H1 (cell line): ENCODE measurements at places on chromosomes 2 and 18.

GRCh38 chr2:44005846-44006245, 10.1 kb upstream of the LRPPRC start:
- DNase-seq = no peak

GRCh38 chr2:209834767-209835166, 63.1 kb downstream of the UNC80 start:
- DNase-seq = no peak

- no peak for DNase-seq
Observed at GRCh38 chr2:10297191-10297830, 5.4 kb upstream of the HPCAL1 start.

GRCh38 chr18:49849331-49850217, 36.2 kb upstream of the ACAA2 start:
- DNase-seq = peak; percentile 58

DNA sequence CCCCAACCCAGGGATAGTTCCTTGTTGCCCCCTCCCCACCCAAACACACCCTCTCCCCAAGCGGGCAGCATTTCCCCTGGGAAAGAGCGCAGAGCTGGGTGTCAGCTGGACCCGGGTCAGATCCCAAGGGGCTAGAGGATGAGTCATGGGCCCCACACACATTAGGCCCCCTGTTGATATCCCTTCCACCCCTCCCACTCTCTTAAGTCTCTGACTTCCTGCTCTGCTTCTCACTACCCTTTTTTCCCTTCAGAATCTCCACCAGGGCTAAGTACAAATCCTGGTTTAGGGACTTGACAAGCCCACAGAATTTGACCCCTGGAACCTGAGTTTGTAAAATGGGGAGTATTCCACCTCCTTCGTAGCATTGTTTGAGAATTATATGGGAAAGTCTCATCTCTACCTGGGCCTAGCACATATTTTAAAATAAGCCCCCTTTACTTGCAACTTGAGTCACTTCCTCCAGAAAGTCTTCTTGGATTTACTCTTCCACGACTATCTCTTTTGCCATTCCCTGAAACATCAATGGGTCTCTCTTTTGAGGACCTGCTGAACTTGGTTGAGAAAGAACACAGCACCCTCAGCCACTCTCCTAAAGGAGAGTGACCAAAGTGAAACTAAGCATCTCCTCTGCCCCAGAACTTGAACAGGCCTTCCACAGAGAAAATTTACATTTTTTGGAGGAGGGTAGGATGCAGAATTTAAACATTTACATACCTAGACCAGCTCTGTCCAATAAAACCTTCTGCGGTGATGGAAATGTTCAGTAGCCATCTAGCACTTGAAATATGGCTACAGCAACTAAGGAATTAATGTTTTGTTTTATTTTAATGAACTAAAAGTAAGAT, 4.7 kb downstream of the RTKN start:
- DNase-seq = no peak

DNA sequence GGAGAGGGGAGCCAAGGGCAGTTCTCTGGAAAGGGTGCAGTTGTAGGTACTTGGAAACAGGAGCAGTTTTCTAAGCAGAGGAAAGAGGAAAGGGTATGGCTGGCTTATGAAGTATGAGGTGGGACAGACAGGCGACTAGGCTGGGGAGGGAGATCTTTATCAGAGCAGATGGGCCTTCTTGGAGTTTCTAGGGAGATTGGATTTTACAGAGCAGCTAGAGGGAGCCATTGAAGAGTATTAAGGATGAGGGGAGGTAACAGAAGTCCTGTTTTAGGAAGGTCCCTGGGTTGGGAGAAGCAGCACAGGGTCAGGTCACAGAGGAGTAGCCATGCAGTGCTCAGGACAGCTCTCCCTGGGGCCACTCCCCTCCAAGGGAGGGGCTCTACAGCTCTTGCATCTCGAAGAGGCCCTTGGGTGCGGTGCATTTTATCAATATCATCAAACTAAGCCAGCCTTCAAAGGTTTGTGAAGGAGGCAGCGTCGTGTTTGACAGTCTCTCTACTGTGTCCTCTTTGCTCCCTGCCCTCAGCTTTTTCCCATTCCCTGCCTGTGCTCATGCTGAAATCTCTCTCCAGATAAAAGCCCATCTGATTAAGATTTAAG, 154.3 kb downstream of the SETBP1 start:
- DNase-seq = no peak

GRCh38 chr18:64149916-64150438, 1.1 kb upstream of the LINC00305 start:
- DNase-seq = no peak

- no peak for DNase-seq
Observed at GRCh38 chr2:120439637-120440384, 93.9 kb downstream of the INHBB start.

GRCh38 chr2:183035954-183036669, 2.1 kb downstream of the NCKAP1 start:
- DNase-seq = no peak

- no peak for DNase-seq
Observed at GRCh38 chr2:29808321-29808720, 113.1 kb downstream of the ALK start.

DNA sequence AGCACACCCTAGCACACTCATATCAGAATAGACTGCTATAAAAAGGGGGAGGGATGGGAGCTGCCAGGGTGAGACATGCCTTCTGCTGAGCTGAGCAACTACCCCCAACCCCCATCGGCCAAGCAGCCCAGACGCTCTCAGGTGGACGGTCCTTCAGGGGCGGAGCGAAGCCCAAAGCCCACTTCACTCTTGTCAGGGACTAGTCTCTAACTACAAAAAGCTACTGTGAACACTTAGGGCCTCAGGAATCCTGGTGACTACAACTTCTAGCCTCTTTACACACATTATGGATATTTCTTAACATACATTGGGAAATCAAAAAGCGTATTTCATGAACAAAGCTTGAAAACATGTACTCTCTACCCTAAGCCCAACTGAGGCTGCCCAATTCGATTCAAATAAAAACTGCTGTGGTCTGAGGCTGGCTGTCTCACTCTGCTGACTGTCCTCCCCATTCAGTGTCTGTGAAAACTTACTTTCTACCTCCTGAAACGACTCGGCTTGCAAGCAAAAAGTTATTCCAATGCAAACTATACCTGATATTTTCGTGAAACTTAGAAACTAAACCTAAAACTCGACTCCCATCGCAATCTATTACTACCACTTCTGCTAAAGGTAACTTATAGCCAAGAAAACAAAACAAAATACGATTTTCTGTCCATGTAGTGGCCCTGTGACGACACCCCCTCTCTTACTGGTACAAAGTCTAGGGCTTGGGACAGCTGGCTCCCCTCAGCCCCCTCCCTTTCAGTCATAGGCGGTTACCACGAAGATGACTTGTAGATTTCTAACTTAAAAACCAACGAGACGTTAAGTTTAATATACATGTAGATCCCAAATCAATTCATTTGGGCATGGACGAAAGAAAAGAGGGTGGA, 1.2 kb downstream of the SERTAD2 start:
- no peak for DNase-seq

GRCh38 chr2:97935719-97936161, 60.0 kb downstream of the TMEM131 start:
- no peak for DNase-seq

GRCh38 chr2:211930331-211930730, 608.3 kb downstream of the ERBB4 start:
- no peak for DNase-seq

GRCh38 chr2:107776362-107776761, 50.3 kb upstream of the RGPD4 start:
- DNase-seq = no peak

- DNase-seq = no peak
Observed at GRCh38 chr2:8132351-8132831, 549.5 kb upstream of the ID2 start.

- DNase-seq = no peak
Observed at GRCh38 chr2:18290386-18290785, 270.1 kb downstream of the RDH14 start.

DNA sequence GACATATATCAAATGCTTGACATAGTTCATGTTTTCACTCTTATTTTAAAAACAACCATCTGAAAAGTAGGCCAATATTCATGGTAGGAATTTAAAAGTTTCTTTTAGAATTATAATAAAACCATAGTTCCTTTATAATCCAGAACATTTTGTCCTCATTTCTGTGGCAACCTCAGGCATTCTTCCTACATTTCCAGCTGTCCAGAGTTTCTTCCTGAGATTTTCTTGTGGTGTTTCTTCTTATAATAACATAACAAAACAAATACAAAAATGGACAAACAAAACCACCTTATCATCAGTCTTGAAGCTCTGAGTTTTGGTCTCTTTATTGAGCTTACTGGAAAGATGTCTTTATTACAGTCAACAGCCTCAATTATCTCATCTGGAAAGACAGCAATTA, 2028.6 kb upstream of the CELF4 start:
- DNase-seq = no peak

DNA sequence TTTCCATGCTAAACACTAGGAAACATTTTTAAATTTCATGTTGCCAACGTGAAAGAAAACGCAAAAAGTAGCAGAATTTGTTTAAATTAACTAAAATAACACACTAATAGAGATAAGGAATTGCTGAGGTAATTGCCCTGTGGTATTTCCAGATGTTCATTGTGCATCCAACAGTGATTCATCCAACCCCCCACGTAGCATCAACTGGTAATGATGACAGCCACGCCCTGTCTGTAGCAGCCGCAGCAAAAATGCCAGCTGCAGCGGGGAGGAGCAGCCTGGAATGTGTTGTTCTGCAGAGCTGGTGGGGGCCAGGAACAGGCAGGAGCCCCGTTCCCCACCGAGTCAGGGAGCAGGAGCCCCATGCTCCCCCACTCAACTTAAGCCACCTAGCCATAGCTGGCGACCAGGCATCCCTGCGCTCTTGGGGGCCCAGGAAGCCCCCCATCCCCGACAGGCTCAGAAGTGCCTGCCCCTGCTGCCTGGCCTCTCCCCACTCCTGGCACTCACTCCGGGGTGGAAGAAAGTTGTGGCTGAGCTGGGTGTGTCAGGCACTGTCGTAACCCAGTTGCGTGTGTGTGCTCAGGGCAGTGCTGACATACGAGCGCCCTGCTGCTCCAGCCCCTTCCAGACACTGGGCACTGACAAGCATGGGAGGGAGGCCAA, 695.1 kb upstream of the ACVR2A start:
- no peak for DNase-seq

GRCh38 chr2:34533585-34534183, 934.6 kb upstream of the FAM98A start:
- no peak for DNase-seq

- no peak for DNase-seq
Observed at GRCh38 chr2:129754421-129754820, 225.0 kb upstream of the RAB6C start.

GRCh38 chr18:78557371-78557770, 422.2 kb upstream of the SALL3 start:
- DNase-seq = no peak

DNA sequence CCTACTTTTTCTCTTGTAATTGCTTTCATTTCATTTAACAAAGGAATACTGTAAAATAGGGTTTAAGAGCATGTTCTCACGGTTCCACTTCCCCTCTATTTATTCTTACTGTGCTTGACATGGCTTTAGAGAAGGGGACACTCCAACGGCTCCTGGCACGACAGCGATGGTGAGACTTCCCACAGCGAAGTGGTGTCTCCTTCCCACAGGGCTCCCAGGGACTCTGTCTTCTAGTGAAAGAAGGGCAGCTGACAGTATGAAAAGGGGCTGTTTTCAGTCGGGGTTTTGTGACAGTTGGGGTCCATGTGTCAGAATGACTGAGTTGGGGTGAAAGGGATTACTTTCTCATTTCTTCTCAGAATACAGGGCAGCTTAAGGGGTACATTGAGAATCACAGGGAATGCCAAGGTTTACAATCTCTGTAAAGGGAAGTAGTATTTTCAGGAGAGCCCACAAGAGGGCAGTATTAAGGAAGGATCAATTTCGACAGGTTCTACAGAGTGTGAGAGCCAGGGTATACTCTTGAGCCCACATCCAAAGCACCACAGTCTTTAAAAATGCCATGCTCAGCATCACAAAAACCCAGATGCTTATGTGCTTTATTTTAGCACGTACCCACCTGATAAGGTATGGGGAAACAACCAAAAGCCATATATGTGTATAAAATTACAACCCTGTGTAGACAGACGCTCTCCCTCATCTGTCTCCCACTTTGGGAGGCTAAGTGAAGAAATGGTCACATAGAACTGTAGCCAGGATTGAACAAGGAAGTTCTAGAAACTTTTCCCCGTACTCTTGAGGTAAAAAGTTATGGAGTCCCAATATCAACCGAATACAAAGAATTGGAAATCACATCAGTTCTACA, 31.3 kb upstream of the RAPGEF4 start:
- DNase-seq = no peak

GRCh38 chr2:9752441-9753275, 90.6 kb upstream of the TAF1B start:
- DNase-seq = no peak

- no peak for DNase-seq
Observed at GRCh38 chr2:3523551-3524041, 4.3 kb upstream of the ADI1 start.

GRCh38 chr2:202408546-202409140, 32.5 kb downstream of the BMPR2 start:
- DNase-seq = no peak

DNA sequence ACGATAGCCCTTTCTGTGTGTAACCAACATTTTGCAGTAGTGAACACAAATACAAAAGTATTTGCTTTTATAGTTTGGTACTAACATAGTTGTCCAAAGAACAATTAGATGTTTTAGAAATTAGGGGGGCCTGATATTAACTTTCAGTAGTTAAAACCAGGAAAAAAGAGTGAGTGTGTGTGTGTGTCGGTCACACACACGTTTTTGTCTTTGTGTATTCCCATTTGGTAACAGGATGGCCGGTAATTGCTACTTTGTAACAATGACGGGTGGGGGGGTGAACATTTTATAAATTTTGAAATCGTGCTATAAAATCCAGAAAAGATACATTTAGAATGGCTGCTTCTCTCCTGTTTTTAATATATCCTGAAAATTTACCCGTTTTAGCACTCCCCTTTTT, 1.5 kb downstream of the PPIG start:
- no peak for DNase-seq

GRCh38 chr2:72136933-72137497, 10.6 kb downstream of the CYP26B1 start:
- no peak for DNase-seq

GRCh38 chr18:37720663-37721062, 155.1 kb upstream of the CELF4 start:
- DNase-seq = no peak

DNA sequence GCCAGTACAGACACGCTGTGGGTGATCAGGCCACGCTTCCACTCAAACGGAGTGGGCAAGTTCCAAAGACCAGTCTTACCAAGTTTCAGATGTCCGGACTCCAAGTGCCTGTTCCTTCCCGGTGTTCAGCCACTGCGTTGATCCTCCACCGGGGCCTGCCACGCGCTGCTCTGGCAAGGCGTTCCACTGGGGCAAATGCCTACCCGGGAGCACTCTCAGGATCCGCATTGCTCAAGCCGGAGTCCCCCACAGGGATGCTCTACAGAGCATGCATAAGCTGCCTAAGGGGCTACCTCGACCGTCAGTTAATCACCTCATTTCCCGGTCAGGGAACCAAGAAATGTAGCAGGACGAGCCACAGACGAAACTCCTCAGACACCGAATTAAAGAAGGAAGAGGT, 37.0 kb upstream of the CLASP1 start:
- DNase-seq = no peak
